ENCODE measurements at places on chromosomes 12 and 14. TPM values are rescaled to one million over a fixed set of nuclear protein-coding genes. Genes with fewer than 3 reads are reported as not detected.

ACOT4 gene
- total RNA-seq: 2.8 TPM

PUS7L gene
- total RNA-seq: 15.9 TPM

SLCO1B1 gene
- not detected for total RNA-seq

GPD1 gene
- 0.65 TPM for total RNA-seq

GPRC5D gene
- total RNA-seq: 1.4 TPM

All from spleen (tissue), 13 donors.